Naive thymus-derived CD4-positive, alpha-beta T cell (primary cell): ENCODE measurements at places on chromosomes 16 and 17.

DNA sequence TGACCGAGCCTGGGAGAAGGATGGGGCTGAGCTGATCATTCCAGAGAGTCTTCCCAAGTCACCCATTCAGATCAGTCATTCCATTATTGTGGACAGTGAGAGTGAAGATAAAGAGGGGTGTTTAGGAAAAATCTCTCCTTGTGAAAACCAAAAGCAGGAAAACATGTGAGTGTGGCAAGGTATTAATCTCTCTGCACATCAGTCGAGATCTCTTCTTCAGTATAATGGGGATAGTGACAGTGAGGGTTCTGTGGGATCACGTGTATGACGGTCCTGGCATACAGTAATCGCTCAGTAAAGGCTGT, 35.4 kb downstream of the CHD9 start:
- H3K27ac ChIP-seq: no peak overlapping the region
- H3K4me1 ChIP-seq: no peaks in the 10 kb centered on the region
- H3K4me3 ChIP-seq: no peak overlapping the region
- no peaks in the 10 kb centered on the region for H3K36me3 ChIP-seq
- no peak for DNase-seq
- H3K27me3 ChIP-seq: no peaks in the 10 kb centered on the region

DNA sequence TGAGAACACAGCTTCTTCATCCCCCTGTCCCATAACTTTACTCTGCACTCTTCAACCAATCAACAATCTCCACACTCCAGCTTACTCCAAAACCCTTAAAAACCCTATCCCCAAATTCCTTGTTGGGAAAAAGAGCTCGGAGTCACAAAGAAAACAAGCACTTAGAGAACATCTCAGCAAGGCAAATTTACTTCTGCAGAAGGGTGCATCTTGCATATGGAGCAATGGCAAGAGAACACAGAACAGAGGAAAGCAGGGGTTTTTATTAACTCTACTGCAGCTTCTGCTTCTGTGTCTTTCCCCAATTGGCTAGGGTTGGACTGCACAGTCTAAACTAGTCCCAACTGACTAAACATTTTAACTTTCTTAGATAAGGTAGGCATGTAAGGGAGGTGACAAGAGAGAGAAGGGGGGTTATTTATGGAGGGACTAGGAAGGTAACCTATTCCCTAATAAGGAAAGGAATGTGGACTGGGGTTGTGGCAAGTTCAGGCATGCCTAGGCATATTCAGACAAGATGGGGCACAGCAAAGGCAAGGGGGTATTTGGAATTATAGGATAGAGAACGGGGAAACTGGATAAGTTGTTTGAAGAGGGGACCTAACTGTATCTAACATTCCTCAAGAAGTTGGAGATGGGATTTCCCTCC, 125.5 kb downstream of the CACNG3 start:
- H3K27ac ChIP-seq: no peak overlapping the region
- no peak overlapping the region for H3K4me3 ChIP-seq

- peaks cover 27% of the 10 kb centered on the region for H3K36me3 ChIP-seq
- DNase-seq: no peak
- H3K4me1 ChIP-seq: no peaks in the 10 kb centered on the region
Measured at GRCh38 chr17:48181653-48182052, 74.1 kb downstream of the SNX11 start.

DNA sequence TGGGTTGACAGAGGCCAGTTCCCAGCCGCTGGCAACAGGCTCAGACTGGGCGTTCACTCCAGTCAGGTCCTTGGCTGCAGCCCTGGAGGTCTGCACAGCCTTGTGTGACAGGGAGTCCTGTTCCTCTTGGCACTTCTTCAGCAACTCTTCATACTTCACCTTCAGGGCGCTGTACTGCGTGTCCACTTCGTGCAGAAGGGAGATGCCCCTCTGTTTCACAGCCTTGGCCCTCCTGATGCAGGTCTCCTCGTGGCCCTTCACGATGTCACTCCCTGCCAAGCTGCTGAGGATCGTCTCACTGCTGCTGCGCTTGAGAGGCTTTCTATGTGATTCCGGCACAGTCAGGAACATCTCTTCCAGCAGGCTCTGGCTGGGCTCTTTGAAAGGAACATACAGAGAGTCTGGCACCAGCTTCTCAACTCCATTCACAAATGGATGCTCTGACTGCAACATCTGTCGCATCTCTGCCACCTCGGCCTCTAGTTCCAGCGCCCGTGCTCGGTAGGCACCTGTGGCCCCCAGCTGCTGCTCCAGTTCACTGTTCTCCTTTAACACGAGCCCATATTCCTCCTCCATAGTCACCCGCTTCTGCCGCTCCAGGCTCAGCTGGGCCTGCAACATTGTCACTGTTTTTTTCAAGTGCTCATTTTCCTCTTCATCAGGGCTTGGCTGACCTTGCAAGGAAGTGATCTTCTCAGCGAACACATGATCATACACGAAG, 27.2 kb downstream of the CDR2 start:
- no peak overlapping the region for H3K4me3 ChIP-seq
- no peak for DNase-seq
- H3K4me1 ChIP-seq: no peaks in the 10 kb centered on the region
- no peaks in the 10 kb centered on the region for H3K36me3 ChIP-seq
